ENCODE measurements at places on chromosomes 2 and 18.

- DNase-seq = peak; percentile 22
These were observed 516 bp downstream of the EIF2AK2 start for GRCh38 chr2:37156071-37156856.

GRCh38 chr2:217790681-217791392, 212.0 kb downstream of the TNS1 start:
- no peak for DNase-seq

DNA sequence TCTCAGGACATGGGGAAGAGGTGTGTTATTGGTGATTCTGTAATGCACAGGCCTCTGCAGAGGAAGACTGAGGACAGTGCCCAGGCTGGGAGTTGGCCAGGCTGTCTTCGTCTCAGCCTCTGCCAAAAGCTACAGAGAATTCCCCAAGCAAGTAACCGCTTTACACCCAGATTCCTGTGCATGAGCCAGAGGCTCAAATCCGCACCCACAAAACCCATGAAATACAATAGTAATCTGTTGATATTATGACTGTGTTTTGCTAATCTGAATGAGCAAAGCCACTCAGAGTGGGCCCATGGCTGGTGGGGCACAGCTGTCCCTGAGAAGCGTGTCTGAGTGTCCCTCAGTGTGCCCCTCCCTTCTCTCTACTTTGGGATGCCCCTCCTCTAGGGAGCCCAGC, 149.5 kb upstream of the PXDN start:
- DNase-seq = no peak

GRCh38 chr18:63098018-63098981, 221.3 kb downstream of the BCL2 start:
- no peak for DNase-seq

DNA sequence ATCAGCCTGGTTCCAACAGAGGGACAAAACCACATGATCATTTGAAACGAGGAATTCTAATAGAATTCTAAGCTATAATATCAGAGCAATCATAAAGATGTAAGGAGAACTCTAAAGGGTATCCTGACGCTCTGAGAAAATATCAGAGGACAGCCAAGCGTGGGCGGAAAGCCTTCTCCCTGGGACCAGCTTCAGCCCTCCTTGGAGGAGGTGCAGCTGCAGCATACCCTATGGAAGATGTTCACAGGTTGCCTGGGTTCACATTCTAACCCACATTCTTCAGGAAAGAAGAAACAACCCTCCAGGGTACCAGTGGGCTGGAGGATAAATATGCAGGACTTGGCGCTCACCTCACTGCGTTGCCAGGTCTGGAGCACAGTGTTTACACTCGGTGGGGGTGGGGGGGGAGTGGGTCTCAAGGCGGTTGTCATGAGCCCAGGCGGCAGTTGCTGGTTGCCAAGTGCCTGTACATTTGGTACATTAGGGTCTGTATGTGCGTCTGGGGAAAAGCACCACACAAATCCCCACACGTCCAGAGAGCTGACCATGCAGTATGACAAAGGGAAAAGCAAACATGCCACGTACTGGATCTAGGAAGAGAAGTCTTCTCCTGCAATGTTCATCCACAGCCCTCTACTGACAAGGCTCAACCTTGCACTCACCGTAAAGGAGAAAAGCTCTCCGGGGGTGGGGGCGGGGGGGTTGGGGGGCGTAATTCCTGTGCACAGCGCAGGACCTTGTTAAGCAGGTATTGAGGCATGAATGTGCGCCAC, 80.5 kb downstream of the CDH19 start:
- DNase-seq = no peak
